ENCODE measurements at places on chromosomes 4 and X. TPM values are rescaled to one million over a fixed set of nuclear protein-coding genes. Genes with fewer than 3 reads are reported as not detected.

The STATH gene
- total RNA-seq: not detected

The POU4F2 gene
- not detected for total RNA-seq

DNA sequence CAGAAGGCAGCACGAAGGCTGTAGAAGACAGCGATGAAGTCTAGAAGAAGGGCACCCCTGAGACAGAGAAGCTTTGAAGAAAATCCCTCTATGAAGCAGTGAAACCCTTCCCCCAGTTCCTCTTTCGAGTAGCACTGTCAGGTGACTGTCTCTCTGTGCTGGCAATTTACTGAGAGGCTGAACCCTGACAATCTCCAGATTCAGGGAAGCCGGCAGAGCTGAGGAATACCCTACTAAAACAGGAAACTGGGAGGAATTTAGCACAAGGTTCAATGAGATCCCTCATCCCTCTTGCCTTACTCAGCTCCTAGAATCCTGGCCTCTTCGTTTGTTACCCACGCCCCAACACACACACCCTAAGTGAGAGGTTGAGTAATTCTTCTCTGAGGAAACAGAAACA is 239.7 kb upstream of the NOCT start:
- DNase-seq: no peak

DNA sequence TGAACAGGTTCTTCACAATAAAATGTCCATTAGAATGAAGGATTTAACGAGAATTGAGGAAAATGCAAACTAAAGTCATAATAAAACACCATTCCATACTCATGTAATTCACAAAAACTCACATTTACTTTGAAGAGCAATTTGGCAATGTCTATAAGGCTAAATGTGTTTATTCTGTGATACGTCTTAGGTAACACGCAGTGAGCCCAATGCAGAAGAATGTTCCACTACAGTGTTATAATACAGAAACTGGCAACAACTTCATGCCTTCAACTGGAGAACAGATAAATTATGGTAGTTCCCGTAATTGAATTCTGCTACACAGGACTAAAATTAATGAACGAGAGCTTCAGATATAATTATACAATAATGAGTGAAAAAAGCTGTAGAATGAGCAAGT is 17.4 kb downstream of the ADH5 start:
- DNase-seq: no peak

DNA sequence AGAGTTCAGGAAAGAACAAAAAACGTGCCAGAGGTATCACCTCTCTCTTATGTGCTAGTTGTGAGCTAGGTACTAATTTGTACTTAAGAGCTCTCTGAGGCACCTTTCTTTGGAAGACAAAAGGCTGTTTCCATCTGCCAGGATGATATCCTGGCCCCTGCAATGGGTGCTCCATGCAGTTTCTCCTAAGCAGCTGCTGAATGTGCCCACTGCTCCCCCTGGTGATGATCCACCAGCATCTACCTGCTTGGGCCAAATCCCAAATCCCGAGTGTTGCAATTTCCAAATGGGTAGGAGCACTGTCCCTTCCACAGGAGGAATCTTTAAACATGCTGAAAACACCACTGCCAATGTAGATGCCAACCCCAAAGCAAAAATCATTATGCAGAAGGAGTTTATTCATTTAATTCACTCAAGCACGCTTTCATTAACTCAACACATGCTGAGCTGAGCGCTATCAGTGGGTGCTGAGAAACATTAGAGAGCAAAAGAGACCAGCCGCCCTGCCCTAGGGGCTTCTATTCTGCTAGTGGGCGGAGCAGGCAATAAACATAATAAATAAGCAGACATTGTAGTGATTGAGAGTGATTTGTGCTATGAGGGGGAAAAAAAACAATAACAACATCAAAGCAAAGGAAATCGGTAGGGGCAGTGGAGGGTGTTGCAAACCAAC is 69.6 kb upstream of the C4orf50 start:
- DNase-seq: no peak

DNA sequence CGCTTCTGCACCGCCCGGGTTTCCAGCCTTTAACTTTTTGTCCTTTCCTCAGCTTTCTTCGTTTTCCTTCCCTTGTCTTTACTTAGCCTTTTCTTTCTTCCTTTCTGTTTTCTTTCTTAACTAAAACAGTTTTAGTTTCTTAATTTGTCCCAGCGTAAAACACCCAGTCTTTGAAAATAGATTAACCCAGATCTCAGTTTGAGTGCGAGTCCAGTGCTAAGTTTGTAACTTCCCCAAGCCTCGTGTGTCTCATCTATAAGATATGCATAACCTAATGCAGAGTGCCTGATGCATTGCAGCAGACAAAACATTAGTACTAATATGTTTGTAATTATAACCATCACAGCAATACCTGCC is 460 bp upstream of the GEMIN8 start:
- DNase-seq: no peak

DNA sequence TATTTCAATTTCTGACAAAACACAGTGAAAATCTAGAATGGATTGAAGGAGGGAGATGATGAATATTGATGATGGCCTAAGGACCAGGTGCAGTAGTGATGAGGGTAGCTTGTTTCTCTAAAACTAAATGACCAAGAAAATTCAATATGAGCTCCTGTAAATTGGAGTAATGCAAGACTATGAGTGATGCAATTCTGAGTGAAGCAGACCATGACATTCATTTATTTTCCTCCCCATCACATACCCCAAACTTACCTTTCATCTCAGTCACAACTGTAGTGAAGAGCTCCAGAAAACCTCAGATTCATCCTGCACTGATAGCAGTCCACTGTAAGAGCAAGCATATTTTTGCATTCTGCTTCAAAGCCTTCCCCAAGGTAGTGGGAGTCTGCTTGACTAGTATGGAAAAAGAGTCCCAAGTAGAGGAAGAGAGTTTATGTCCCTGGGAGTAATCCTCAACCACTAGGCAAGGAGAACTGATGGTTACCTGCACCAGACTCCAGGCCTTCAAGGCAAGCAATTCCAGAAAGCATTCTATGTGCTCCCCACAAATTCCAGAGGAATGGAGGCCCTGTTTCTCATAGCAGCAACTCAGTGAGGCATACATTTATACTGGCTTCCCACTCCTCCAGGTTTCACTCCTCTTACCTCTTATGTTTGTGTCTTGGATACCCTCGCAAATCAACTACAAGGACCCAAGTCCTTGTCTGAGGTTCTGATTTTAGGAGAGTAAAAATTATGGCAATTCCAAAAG is 47.2 kb downstream of the CXCL1 start:
- no peak for DNase-seq

GRCh38 chr4:87532109-87532508 is 2.9 kb upstream of the SPARCL1 start:
- DNase-seq: no peak

DNA sequence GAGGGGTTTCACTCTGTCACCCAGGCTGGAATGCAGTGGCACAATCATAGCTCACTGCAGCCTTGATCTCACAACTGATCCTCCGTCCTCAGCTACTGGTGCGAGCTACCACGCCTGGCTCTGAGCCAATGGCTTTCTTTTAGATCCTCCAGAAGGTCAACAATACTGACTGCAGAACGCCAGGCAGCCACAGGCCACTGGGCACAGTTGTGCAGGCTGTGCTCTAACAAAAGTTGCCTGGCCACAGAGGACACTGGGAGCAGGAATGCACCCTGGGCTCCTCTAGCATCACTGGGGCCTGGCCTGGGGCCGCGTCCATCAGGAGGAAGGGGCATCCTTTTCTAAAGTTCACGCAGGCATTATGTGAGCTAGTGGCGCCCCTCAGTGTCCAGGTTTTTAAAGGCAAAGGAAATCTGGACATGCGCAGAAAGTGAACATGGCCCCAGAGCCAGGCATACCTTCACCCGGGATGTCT is 14.9 kb upstream of the PORCN start:
- no peak for DNase-seq

DNA sequence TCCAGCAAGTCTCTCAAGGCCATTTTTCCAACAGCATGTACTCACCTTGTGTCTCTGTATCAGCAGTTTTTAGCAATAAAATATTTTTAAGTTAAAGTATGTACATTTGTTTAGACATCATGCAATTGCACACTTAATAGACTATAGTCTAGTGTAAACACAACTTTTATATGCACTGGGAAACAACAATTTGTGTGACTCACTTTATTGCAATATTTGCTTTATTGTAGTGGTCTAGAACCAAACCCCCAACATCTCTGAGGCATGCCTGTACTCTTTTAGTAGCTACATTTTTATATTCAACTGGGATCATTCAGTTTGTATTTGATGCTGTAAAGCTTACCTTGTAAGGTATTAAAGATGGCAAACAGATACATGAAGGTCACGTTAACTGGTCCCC is 14.7 kb upstream of the PHKA2 start:
- DNase-seq: no peak

Measured in urinary bladder (tissue), 4 donors.